ENCODE measurements at places on chromosomes 1 and 21. TPM values are rescaled to one million over a fixed set of nuclear protein-coding genes. Genes with fewer than 3 reads are reported as not detected.

The CYP4Z1 gene
- total RNA-seq, result 0.33 TPM

The NHLH1 gene
- total RNA-seq, result 2.7 TPM

The CELA2B gene
- total RNA-seq, result not detected

The ERG gene
- 13.6 TPM for total RNA-seq

The NR5A2 gene
- total RNA-seq, result 1.9 TPM

The ZNF687 gene
- total RNA-seq, result 46.3 TPM

The SCMH1 gene
- total RNA-seq, result 81.1 TPM

The ANKRD65 gene
- total RNA-seq, result 8.1 TPM

The FAM163A gene
- 1.3 TPM for total RNA-seq

The NR0B2 gene
- not detected for total RNA-seq

The IL20 gene
- not detected for total RNA-seq

The TMPRSS3 gene
- total RNA-seq, result 4.4 TPM
